Cardiac muscle cell (in vitro differentiated cells and primary cell): ENCODE measurements at places on chromosomes 1 and 21. TPM values are rescaled to one million over a fixed set of nuclear protein-coding genes. Genes with fewer than 3 reads are reported as not detected.

Gene TDRD10
- 0.51 and 0.53 TPM in 2 replicates for total RNA-seq

Gene IFNLR1
- total RNA-seq = 3.5 and 3.9 TPM in 2 replicates

Gene SPATA21
- 0.18 TPM in 1 of 2 replicates, not detected in the other for total RNA-seq

Gene NOL9
- 22.4 and 33.2 TPM in 2 replicates for total RNA-seq

Gene OR6K3
- total RNA-seq = not detected in 2 replicates
